T-helper 1 cell treated with Interleukin-12 subunit alpha and Interleukin-12 subunit beta and Interleukin-4 antibody, amounts not matched to agents 30 ng/mL and 1 ng/mL, for 36 hours (primary cell): ENCODE measurements at places on chromosomes 7 and 10. TPM values are rescaled to one million over a fixed set of nuclear protein-coding genes. Genes with fewer than 3 reads are reported as not detected.

Gene TMEM270
- not detected in 2 replicates for total RNA-seq

Gene OR2F1
- total RNA-seq: not detected in 2 replicates

Gene CCL24
- not detected in 2 replicates for total RNA-seq

Gene LRRC72
- not detected in 2 replicates for total RNA-seq
